Chondrocyte (in vitro differentiated cells): ENCODE measurements at places on chromosomes 12 and 14. TPM values are rescaled to one million over a fixed set of nuclear protein-coding genes. Genes with fewer than 3 reads are reported as not detected.
A peak's percentile ranks its signal among the peaks of the same experiment; 100 is the strongest.

The RTN1 gene
- total RNA-seq = 0.32 to 0.44 TPM (median 0.34 TPM) in 3 replicates

The GCN1 gene
- 92.3 to 137 TPM (median 97.5 TPM) in 3 replicates for total RNA-seq

DNA sequence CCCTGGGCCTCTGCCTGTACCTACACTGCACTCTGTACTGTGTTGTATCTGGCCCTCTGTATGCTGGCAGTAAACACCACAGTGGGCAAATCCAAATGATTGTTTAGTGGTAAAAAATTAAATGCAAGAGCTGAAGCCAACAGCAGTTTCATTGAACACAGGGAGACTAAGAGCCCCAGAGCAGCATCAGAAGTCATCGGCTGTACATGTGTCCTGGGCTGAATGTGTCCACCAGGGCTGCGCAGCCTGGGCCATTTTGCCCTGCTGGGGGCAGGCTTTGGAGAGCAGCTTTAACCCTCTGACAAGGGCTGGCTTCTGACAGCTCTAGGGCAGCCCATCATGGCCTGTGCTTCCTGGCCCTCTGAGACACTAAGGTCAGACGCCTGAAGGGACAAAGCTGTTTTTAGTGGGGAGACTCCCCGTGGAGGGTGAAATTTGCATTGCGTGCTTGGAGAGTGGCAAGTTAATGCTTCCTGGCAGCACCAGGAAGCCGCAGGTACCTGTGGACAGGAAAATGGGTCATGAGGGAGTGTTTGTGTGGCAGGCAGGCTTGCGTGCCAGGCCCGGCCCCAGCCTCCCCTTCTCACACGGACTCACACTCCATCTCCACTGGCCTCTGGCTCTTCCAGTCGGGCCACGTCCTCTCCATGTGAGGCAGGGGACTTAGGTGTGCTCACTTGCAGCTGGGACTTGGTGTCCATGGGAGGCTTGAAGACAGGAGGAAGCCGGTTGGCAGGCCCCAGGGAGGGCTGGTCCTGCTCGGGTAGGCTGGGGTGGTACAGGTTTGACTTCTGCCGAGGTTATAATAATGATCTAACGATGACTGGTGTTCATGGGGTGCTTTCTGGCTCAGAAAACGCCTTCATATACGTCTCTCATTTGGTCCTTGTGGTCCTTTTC, 150.1 kb downstream of the TSPAN9 start:
- DNase-seq = no peak

The LRRK2 gene
- 0.05 to 0.36 TPM (median 0.35 TPM) in 3 replicates for total RNA-seq

DNA sequence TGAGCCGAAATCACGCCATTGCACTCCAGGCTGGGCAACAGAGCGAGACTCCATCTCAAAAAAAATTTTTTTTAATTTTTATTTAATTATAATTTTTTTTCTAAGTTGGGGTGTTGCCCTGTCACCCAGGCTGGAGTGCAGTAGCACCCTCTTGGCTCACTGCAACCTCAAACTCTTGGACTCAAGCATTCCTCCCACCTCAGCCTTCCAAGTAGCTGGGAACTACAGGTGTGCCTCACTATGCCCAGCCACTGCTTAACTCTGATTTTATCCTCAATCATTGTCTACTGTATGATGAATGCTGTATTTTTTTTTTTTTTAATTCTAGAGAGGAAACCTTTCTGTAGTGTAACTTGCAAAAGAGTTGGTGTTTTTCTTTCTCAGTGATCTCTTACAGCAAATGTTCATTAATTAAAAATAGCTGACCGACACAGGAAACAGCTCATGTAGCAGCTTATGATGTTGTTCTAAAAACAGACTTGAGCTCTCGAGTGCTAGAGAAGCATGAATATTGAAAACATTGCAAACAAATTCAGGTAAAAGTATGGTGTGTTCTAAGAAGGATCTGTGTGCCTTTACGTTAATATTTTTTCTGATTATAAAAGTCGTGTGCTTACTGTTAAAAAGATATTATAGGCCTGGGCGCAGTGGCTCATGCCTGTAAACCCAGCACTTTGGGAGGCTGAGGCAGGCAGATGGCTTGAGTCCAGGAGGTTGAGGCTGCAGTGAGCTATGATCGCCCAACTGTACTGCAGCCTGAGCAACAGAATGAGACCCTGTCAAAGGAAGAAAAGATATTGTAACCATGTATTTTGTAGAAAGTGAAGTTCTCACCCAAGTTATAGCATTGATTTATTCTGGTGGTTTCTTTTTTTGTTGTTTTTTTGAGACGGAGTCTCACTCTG, 68.9 kb downstream of the FGD4 start:
- DNase-seq = no peak

GRCh38 chr12:51246254-51246853, 7.7 kb downstream of the DAZAP2 start:
- no peak for DNase-seq

The TRIM9 gene
- total RNA-seq = 13.0 to 15.5 TPM (median 13.4 TPM) in 3 replicates

GRCh38 chr14:59292921-59293534, 104.6 kb downstream of the DAAM1 start:
- no peak for DNase-seq

DNA sequence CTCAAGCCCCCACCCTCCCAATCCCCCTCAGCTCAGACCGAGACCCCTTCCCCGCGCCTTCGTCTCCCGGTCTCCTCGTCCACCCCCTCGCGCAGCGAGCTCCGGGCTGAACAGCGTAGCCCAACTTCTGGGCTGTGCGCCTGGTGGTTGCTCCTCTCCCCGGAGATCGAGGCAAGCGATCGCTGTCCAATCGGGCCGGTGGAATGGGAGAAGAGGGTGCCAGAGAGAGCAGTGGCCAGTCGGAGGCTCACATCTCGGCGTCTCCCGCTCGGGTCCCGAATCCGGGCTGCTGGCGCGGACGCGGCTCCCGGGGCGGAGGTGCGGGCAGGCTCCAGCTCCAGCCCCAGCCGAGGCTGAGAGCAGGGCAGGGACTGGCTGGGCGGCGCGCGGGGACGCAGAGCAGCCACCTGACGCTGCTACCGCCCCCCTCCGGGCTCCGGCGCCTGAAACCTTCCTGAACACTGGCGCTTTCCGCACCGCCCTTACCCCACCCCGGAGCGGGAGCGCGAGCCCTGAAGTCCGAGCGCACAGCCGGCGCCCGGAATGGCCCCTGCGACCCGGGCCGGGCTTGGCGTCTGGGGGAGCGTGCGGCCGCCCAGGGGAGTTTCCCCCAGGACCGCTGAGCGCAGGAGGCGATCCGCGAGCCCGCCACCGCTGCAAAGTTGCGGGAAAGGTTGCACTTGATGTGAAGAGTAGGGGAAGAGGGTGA, 508 bp upstream of the KCNH5 start:
- peak; percentile 93 for DNase-seq

The HAL gene
- total RNA-seq = 0.10 to 0.92 TPM (median 0.28 TPM) in 3 replicates

The PTHLH gene
- 1.1 to 1.8 TPM (median 1.3 TPM) in 3 replicates for total RNA-seq

DNA sequence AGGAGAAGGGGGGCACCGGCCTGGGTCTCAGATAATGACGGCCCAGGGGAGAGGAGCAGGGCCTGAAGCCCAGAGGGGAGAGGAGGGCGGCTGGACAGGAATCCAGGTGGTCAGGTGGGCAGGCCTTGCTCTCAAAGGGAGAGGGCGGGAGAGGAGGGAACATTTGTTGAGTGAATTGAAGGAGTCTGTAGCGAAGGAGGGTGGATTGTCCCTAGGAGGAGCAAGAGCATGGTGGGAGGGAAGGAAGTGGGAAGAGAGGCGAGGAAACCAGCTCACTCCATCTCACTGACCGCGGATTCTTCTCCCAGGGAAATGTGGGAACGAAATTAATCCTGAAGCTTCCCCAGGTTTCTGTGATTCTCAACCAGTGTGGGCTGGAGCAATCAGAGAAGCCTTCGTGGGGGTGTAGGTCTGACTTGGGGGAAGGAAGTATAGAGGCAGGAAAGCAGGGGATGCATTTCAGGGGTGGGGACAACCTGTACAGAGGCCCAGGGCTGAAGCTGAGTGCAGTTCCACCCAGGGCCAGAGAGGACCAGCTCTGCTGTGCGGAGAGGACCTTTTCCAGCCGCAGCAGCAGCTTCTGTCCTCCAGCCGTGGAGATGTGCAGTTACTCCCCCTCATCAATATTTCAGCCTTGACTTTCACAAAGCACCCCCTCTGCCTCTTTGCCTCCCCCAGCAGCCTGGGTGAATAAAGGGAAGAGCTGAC, 100.9 kb downstream of the CHST11 start:
- DNase-seq = no peak

The PHC1 gene
- 33.0 to 36.7 TPM (median 35.8 TPM) in 3 replicates for total RNA-seq

- peak; percentile 92 for DNase-seq
Measured at GRCh38 chr14:103519837-103520212, 2.8 kb downstream of the CKB start.
